Osteoblast (primary cell): ENCODE measurements at places on chromosomes 11 and 22.
A peak's percentile ranks its signal among the peaks of the same experiment; 100 is the strongest.

GRCh38 chr11:62613291-62613778 lies 278 bp downstream of the ROM1 start:
- H3K4me3 ChIP-seq: peak overlapping the region; percentile 92
- peak; percentile 85 for DNase-seq
- H3K27me3 ChIP-seq: no peaks in the 10 kb centered on the region
- peaks cover 29% of the 10 kb centered on the region for H3K36me3 ChIP-seq
- peaks cover 11% of the 10 kb centered on the region for H3K4me1 ChIP-seq

- peaks cover 4% of the 10 kb centered on the region for H3K4me1 ChIP-seq
- no peaks in the 10 kb centered on the region for H3K27me3 ChIP-seq
- no peak for DNase-seq
- H3K36me3 ChIP-seq: peaks cover 33% of the 10 kb centered on the region
- H3K27ac ChIP-seq: no peak overlapping the region
Observed at GRCh38 chr11:70368961-70369360, 29.4 kb upstream of the CTTN start.

DNA sequence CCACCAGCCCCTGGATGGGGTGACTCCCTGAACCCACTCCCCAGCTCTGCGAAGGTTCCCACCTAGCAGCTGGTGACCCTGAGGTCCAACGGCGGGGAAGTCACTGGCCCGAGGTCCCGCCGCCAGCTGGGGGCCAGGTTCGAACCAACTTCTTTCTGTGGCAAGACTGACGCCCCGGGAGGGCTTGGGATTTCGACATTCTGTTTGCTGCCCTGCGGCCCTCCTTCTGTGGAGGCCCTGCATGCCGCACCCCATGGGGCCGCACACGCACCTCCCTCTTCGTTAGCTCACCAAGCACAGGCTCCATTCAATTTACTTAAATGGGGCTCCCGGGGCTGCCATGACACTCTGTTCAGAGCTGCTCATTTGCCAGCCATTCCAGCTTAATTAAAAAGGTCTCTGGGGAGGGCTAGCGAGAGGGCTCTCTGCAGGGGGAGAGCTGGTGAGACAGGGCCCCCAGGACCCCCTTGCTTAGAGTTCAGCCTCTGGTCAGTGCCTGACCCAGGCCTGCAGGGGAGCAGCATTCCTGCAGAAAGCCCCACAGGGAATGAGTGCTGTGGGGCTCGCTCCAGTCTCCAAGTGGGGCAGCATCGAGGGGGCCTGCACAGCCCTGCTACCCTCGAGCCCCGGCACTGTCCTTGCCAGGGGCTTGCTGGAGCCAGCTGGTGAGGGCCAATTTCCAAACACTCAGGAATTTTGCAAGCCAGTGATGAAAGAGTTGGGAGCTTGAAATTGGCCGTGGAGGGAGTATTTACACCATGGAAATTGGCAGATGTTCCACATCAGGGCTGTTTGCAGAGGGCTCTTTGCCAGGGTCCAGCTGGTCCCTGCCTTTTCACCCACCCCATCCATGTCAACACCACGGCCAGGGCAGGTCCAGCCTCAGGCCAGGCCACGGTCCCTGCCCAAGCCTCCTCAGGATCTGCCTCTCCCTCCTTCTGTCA lies 80.8 kb downstream of the CACNA1I start:
- H3K4me1 ChIP-seq: no peaks in the 10 kb centered on the region
- H3K36me3 ChIP-seq: no peaks in the 10 kb centered on the region
- no peak overlapping the region for H3K27ac ChIP-seq
- DNase-seq: no peak

DNA sequence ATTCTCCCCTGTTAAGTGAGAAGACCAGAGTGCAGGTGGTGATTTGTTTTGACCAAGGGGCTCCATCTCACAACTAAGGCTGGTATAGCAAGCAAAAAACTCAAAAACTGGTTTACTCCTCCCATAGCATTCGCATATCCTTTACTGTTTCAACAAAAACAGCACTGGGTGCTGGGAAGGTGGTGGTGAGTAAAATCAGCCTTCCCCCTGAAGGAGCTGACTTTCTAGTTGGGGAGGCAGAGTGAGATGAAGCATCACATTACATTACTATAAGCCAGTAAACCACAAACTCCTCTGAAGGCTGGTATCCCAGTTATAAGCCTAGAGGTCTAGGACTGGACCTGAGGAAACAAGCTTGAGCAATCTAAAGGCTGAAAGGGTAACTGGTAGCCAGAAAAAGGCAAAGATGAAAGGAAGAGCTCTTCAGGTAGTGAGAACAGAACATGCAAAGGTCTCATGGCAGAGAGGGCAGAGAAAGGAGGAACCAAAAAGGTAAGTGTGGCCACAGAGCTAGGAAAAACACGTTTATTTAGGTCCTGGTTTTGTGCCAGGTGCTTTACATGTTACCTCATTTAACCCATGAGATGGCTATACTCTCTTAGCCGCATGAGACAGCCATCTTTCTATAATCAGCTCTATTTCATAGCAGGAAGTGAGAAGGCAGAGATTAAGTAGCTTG lies 22.3 kb downstream of the TMEM123 start:
- H3K27me3 ChIP-seq: no peaks in the 10 kb centered on the region
- H3K4me1 ChIP-seq: peaks cover 4% of the 10 kb centered on the region
- no peaks in the 10 kb centered on the region for H3K36me3 ChIP-seq
- H3K27ac ChIP-seq: no peak overlapping the region

GRCh38 chr22:48757581-48757980 lies 1070.1 kb downstream of the BRD1 start:
- H3K27me3 ChIP-seq: no peaks in the 10 kb centered on the region
- no peaks in the 10 kb centered on the region for H3K4me1 ChIP-seq
- no peaks in the 10 kb centered on the region for H3K36me3 ChIP-seq

DNA sequence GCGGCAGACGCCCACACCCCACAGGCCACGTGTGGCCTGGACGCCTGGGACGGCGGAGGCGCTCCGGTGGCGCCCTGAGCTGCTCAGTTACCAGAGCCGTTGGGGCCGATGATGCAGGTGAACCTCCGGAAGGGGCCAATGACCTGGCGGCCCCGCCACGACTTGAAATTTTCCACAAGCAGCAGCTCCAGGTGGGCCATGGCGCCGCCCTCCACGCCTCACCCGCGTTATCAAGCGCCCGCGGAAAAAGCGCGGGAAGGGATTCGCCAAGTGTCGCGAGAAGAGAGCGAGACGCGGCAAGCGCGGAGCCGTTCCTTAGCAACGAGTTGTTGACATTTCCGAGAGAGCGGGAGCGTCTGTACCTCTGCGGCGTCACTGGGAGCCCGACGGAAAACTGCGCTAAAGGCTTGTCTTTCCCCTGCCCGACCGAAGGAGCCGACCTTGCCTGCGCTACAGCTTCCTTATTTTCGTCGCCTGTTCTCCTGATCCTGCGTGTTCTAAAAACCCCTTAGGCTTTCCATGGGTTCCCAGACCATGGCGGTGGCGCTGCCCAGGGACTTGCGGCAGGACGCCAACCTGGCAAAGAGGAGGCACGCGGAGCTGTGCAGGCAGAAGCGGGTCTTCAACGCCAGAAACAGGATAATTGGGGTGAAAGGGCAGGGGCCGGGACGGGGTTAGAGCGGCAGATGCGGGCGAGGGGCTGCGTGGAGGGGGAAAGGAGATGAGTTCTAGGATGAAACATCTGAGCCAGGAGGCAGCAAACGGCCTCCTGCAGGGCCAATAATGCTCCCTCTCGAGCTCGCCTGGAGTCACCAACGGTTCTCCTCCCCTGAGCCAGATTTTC lies at the start of the genes RIBC2 and SMC1B:
Gene RIBC2, plus strand, starts transcription at position 326 of the 844 bp plus-strand sequence. Its CDS starts 194 bp downstream, at position 520.
Gene SMC1B, minus strand, starts transcription at position 232 of the 844 bp plus-strand sequence. Its CDS starts 32 bp downstream, at position 200.
- H3K4me1 ChIP-seq: peaks cover 5% of the 10 kb centered on the region
- peak within 1 kb of the TSS; percentile 72 for H3K27ac ChIP-seq
- H3K27me3 ChIP-seq: no peaks in the 10 kb centered on the region
- H3K36me3 ChIP-seq: peaks cover 4% of the 10 kb centered on the region
- DNase-seq: peak; percentile 98
- peak within 1 kb of the TSS; percentile 84 for H3K4me3 ChIP-seq

DNA sequence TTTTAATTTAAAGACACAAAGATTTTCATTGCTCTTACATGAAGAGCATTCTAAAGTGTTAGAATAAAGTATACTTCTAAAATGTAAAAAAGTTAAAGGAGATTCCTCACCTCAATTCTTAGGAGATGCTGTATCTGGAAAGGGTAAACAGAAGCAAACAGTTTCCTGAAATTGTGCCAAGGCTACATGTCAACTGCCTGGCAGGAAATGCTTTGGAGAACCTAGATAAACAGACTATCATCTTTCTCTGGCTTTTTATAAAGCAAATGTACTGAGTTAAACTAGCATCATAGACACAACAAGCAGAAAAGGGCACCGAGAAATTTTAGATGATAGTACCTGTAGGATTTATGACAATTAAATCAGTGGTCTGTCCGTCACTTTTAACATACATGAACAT lies 24.7 kb upstream of the AKIP1 start:
- H3K4me3 ChIP-seq: no peak overlapping the region
- peaks cover 5% of the 10 kb centered on the region for H3K27me3 ChIP-seq
- DNase-seq: no peak
- no peaks in the 10 kb centered on the region for H3K36me3 ChIP-seq
- H3K4me1 ChIP-seq: no peaks in the 10 kb centered on the region

GRCh38 chr11:12331239-12331874 lies 46.0 kb upstream of the PARVA start:
- H3K4me3 ChIP-seq: no peak overlapping the region
- DNase-seq: no peak
- H3K27ac ChIP-seq: no peak overlapping the region
- H3K4me1 ChIP-seq: peaks cover 16% of the 10 kb centered on the region

DNA sequence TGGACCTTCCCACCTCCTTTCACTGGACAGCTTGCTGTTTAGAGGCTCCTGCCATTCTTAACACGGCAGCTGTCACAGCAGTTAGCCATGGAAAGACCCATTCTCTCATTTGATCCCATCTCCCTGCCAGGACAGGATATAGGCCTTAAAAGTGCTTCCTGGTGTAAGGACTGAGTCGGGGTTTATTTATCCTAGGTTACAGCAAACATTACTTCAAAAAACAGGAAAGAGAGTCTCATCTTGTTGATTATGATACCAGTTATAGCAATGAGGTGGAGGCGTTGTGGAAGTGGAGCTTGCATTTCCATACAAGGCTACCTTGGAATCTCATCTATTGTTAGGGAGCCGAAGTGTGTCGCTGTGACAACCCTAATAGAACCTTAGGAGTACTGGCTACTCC lies 17.4 kb upstream of the ETS1 start:
- no peak overlapping the region for H3K4me3 ChIP-seq
- no peak overlapping the region for H3K27ac ChIP-seq
- no peak for DNase-seq
- no peaks in the 10 kb centered on the region for H3K4me1 ChIP-seq

- H3K4me1 ChIP-seq: no peaks in the 10 kb centered on the region
- H3K27ac ChIP-seq: no peak overlapping the region
- no peaks in the 10 kb centered on the region for H3K36me3 ChIP-seq
- no peak overlapping the region for H3K4me3 ChIP-seq
- no peak for DNase-seq
Observed at GRCh38 chr11:30710221-30710620, 124.1 kb upstream of the MPPED2 start.

DNA sequence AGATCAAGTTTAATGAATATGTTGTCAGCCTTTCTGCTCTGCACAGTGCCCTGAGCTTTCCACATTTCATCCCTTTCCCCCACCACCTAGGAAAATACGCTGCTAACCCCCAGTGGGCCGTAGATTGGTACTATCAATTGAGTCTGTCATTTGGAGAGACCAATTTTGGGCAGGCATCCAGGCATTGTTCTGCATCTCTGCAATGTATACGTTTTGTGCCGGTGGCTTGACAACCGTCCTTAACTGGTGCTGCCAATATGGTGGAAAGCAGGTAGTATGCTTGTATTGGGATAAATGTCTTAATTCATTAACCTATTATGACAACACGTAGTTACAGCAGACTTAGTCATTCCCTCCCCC lies 1.3 kb downstream of the ELMOD1 start:
- no peak overlapping the region for H3K4me3 ChIP-seq
- peaks cover 5% of the 10 kb centered on the region for H3K4me1 ChIP-seq
- H3K36me3 ChIP-seq: no peaks in the 10 kb centered on the region
- H3K27me3 ChIP-seq: peaks cover 77% of the 10 kb centered on the region

DNA sequence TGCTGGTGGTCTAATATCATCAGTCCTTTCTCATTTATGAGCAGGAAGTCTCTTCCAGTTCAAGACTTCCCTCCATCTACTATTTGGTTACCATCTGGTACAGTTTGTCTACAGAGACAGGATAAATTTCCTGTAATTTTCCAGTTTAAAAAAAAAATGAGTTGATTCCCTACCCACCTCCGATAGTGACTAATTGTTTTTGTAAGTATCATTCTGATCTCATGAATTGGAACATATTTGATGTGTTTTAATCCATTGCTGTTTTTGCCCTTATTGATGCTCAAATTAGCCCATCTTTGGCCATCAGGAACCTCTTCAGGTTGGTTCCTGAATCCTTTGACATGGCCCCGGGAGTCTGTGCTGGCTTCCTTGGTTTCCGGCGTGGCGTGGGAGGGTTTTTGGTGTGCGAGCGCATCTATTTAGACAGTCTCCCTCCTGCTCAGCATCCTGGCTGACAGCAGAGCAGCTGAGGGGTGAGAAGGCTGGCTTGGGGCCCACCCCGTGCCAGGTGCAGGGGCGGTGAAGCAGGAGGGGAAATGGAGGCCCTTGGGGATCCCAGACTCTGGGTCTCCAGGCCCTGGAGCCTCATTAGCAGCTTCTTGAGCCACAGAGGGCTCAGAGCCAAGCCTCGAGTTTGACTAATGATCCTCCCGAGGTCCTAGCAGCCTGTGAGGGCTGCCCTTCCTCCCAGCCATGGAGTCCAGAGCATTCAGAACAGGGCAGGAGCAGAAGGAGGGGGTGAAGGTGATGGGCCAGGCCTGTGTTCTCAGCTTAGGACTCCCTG lies 6.8 kb downstream of the OMP start:
- H3K4me3 ChIP-seq: no peak overlapping the region
- peak; percentile 95 for DNase-seq
- H3K27ac ChIP-seq: peak overlapping the region; percentile 83
- H3K36me3 ChIP-seq: no peaks in the 10 kb centered on the region
- peaks cover 45% of the 10 kb centered on the region for H3K4me1 ChIP-seq
- H3K27me3 ChIP-seq: no peaks in the 10 kb centered on the region

GRCh38 chr11:75432911-75433321 lies at the start of gene KLHL35:
TSS of gene KLHL35 (minus strand) at chr11:75433203. CDS start at chr11:75430629, 2,574 bp downstream.
- H3K4me3 ChIP-seq: no peak within 1 kb of the TSS
- peak; percentile 80 for DNase-seq
- peaks cover 44% of the 10 kb centered on the region for H3K27me3 ChIP-seq

DNA sequence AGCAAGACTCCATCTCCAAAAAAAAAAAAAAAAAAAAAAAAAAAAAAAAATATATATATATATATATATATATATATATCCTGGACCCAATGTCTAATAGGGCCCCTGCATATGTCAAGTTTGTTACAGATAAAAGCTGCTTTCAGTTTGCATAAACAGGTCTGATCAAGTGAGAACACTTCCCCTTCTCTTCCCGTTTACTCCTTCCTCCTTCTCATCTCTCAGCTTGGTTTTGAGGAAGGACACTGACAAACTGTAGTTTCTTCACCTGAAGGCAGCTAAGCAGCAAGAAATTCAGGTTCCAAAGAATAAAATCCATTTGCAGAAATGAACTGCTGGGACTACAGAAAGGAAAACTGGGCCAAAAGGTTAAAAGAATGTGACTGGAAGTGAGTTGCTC lies 11.7 kb downstream of the THOC5 start:
- peaks cover 68% of the 10 kb centered on the region for H3K36me3 ChIP-seq
- H3K4me3 ChIP-seq: no peak overlapping the region
- no peaks in the 10 kb centered on the region for H3K27me3 ChIP-seq
- no peaks in the 10 kb centered on the region for H3K4me1 ChIP-seq
